Dermis microvascular lymphatic vessel endothelial cell (primary cell): ENCODE measurements at places on chromosomes 16 and 17. TPM values are rescaled to one million over a fixed set of nuclear protein-coding genes. Genes with fewer than 3 reads are reported as not detected.

- peak; percentile 23 for DNase-seq
Measured at GRCh38 chr17:31321481-31321880, at the start of gene EVI2A. Gene EVI2A (minus strand): TSS chr17:31321622. CDS start chr17:31319013, 2,609 bp downstream.

TMEM106A gene
- 1.2 and 1.9 TPM in 2 replicates for total RNA-seq

GRCh38 chr17:82909322-82909904, 69.6 kb upstream of the ZNF750 start:
- no peak for DNase-seq

DNA sequence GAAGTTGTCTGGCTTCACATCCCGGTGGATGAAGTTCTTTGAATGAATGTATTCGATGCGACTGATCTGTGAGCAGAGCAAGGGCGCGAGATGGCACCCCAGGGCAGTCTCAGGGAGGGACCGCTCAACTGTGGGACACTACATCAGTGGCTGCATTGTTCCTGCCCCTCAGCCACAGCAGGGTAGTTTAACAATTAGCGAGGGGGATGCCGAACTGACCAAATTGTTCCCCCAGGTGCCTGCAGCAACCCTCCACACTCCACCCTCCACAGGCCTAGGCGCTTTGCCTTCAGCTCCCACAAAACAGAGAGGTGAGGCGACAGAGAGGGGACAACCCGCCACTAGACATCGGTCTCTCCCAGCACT, 20.3 kb downstream of the CSNK1D start:
- DNase-seq = no peak

DNA sequence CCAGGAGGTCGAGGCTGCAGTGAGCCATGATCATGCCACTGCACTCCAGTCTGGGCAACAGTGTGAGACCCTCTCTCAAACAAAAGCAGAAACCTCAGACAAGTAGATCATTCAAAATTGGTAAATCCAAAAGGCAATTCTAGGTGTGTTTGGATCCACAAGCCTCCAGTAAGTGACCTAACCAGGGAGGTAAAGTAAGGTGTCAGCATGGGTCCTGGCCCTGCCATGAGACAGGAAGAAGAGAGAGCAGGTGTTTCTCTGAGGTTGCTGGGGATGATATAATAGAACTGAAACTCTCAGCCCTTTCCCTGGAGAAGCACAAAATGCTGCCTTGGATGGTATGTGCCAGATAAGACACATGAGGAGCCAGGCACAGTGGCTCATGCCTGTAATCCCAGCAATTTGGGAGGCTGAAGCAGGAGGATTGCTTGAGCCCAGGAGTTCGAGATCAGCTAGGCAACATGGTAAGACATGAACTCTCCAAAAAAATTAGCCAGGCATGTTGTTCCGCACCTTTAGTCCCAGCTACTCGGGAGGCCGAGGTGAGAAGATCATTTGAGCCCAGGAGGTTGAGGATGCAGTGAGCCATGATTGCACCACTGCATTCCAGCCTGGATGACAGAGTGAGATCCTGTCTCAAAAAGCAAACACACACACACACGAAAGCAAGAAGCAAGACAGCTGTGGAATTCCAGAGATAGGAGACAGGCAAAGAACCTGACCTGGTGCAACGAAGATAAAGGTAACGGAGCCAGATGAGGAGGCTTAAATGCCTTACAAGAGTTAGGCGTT, 6.5 kb downstream of the TM4SF5 start:
- no peak for DNase-seq

FAM83G gene
- total RNA-seq = 7.2 and 11.3 TPM in 2 replicates

ABAT gene
- 1.2 and 2.0 TPM in 2 replicates for total RNA-seq

GRCh38 chr17:80307994-80308691, 47.5 kb downstream of the RNF213 start:
- no peak for DNase-seq

- no peak for DNase-seq
Measured at GRCh38 chr17:75525806-75526554, 483 bp downstream of the LLGL2 start.

GRCh38 chr16:78045865-78046581, 23.7 kb downstream of the CLEC3A start:
- DNase-seq = peak; percentile 77

ZP2 gene
- total RNA-seq = 0.13 TPM in 1 of 2 replicates, not detected in the other

- DNase-seq = no peak
Measured at GRCh38 chr17:40953881-40954280, 12.9 kb downstream of the KRT39 start.

OR1A1 gene
- total RNA-seq = not detected in 2 replicates
